ENCODE measurements at places on chromosomes 3 and 15. TPM values are rescaled to one million over a fixed set of nuclear protein-coding genes. Genes with fewer than 3 reads are reported as not detected.

DNA sequence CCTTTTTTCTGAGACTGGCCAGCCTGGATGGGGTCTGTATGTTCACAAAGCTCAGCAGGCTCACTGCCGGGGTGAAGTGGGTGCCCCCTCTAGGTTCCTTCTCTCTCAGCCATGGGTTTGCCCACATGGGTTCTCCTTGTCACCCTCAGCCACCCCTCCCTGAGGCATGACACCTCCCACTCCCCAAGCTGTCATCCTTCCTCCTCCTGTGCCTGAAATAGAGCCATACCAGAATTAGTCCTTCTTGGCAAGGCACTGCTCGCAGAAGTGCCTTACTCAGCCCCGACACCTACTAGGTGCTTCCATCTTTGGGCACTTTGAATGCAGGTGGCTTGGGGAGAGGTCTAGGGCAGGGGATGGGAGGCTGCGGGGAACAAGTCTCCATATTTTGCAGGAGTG lies 62.9 kb upstream of the SEC13 start:
- H3K27me3 ChIP-seq: no peaks in the 10 kb centered on the region
- no peaks in the 10 kb centered on the region for H3K4me1 ChIP-seq
- H3K4me3 ChIP-seq: no peak overlapping the region
- DNase-seq: no peak

- no peak for DNase-seq
- H3K27ac ChIP-seq: no peak overlapping the region
- H3K4me1 ChIP-seq: no peaks in the 10 kb centered on the region
- H3K36me3 ChIP-seq: no peaks in the 10 kb centered on the region
- H3K4me3 ChIP-seq: no peak overlapping the region
Measured at GRCh38 chr3:149151843-149152242, 22.4 kb downstream of the HPS3 start.

The PIF1 gene
- total RNA-seq: 1.4 TPM

The TM4SF4 gene
- total RNA-seq: not detected

DNA sequence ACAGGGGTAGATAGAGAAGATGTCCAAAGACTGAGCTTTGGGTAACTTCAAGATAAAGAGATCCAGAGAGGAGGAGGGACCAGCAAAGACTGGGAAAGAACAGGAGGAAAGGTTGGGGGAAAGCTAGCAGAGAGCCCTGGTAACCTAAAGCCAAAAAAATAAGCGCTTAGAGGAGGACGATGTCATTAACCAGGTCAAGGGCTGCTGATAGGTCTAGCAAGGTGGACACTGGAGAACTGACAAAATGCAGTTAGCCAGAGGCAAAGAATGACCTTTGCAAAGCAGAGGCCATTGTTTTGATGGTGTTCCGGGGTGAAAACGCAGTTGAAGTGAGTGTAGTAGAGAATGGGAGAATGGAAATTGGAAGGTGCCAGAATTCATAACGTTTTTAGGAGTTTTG lies 39.7 kb downstream of the FAM43A start:
- no peaks in the 10 kb centered on the region for H3K4me1 ChIP-seq
- no peak overlapping the region for H3K27ac ChIP-seq
- H3K4me3 ChIP-seq: no peak overlapping the region

- no peaks in the 10 kb centered on the region for H3K27me3 ChIP-seq
- DNase-seq: no peak
- no peaks in the 10 kb centered on the region for H3K36me3 ChIP-seq
- no peak overlapping the region for H3K27ac ChIP-seq
- H3K4me3 ChIP-seq: no peak overlapping the region
- no peaks in the 10 kb centered on the region for H3K4me1 ChIP-seq
Measured at GRCh38 chr3:152927131-152927530, 92.2 kb downstream of the P2RY1 start.

DNA sequence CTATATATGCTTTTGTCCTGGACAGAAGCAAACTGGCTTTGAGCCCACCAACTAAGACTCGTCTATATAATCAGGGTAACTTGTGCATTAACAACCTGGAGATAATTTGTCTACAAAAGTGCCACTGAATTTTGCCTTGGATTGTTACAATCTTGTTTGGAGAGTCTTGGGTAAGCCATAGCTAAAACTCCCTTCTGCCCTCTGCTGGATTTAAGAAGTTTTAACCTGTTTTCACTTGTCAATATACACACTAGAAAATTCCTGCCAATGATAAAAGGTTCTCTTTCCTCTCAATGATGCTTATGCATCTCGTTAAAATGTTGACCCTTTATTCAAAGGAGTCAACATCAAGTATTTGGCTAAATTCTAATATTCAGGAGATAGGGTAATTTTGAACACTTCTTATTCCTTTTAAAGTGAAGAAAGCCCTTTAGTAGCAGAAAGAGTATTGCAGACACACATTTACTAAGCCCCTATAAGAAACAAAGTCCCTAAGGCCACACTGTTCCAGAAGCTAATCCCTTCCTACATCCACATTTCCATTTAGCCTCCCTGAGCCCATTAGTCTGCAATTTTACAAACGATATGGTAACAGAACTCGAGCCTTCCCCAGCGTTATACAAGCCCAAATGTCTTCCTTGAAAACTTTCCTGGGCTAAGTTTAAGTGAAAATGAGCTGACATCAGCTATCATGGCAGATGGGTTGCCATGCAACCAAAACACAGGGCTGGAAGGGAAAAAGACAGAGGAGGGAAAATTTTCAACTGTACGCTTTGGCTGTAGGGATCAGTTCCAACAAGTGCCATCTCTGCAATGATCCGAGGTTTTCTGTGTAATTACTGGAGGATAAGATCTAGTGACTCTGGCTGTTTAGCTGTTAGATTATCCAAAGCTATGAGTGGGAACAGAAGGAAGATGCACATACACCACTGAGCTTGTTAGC lies 75.9 kb upstream of the FGF12 start:
- H3K4me1 ChIP-seq: no peaks in the 10 kb centered on the region
- no peak for DNase-seq
- H3K27ac ChIP-seq: no peak overlapping the region

All from ovary (tissue), 10 donors.